ENCODE measurements at places on chromosomes 3 and 15.

DNA sequence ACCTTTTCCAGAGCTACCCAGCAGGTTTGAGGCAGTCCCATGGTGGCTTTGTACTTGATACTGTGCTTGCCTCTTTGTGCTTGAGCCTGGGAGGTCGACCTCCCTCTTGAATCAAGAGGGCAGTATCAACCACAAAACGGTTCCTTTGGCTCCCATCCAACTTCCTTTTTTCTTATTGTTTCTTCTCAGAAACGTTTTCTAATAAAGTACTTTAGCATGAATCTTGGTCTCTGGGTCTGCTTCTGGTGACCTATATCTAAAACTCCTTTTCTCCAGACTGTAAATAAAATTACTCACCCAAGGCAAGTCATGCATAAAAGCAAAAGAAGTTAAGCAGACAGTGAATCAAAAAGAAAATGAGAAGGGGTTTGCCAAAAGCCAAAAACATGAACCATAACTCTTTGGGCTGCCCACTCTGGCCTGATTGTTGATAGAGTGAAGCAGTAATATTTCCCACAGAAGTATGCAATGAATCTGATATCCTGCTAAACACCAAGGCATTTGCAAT is 112.2 kb upstream of the SLC4A7 start:
- DNase-seq: no peak

- no peak for DNase-seq
These were observed 37.2 kb upstream of the ANPEP start for GRCh38 chr15:89851673-89852341.

DNA sequence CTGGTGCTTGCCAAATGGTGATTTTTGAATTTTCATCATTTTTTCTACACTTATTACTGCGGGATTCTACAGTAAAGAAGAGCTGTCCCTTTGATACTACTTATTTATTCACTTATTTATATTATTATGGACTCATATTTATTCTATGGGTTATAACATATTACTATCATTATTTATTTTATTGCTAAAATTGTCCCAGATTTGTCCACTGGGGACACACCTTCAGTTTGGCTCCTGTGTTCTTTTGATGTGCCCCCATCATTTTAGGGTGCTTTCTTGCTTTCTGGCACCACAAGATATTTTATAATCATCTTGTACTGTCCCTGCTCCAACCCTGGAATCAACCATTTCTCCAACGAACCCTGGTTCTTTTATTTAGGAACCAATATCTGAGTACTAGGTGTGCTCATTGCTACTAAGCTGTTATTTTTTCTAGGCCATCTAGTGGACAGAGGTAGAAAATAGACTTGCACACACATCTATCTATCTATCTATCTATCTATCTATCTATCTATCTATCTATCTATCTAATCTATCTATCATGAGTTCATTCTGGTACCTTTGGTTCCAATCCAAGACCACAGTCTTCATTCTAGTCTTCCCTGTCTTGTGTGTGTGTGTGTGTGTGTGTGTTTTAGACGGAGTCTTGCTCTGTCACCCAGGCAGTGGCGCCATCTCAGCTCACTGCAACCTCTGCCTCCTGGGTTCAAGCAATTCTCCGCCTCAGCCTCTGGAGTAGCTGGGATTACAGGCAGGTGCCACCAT is 16.0 kb downstream of the SLC22A14 start:
- peak; percentile 28 for DNase-seq

DNA sequence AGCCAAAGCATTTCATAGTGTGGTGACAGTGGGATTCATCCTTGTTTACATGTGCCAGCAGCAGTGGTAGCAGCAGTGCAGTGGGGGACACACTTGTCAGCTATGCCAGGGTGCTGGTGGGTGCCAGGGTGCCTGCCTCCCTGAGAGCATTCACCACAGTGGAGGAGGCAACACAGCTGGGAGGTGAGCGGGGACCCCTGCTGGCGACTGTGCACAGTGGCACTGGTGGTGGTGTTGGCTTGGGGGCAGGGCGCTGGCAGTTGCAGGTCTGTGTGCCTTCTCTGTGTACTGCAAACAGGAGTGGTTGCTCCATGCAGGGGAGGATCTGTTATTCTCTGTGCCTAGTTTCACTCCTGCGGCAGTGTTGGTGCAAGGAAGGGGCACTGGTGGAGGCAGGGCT is 41.2 kb downstream of the CEP63 start:
- DNase-seq: peak; percentile 73

GRCh38 chr3:8423307-8423706 is 78.3 kb upstream of the LMCD1 start:
- DNase-seq: no peak

- no peak for DNase-seq
These were observed 4.2 kb downstream of the PLCL2 start for GRCh38 chr3:16888785-16889607.

GRCh38 chr3:48276911-48277641 is 36.2 kb downstream of the ZNF589 start:
- peak; percentile 57 for DNase-seq

GRCh38 chr15:51982013-51982769 is 10.6 kb upstream of the LEO1 start:
- peak; percentile 47 for DNase-seq

- peak; percentile 48 for DNase-seq
These were observed 25.7 kb downstream of the GJD2 start for GRCh38 chr15:34729056-34729455.

DNA sequence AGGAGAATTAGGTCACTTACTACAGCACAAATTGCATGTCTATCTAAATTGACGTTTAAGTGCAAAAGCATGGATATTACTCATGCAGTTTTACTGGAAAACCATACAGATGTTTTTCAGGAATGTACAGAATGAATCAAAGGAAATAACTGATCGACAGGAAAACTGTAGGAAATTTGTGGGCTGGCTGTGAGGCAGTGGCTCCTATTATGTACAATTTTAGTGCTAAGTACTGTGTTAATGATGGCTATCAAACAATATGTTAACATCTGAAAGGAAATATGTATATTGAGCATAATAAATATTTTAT is 6.9 kb downstream of the NUDT16 start:
- DNase-seq: no peak

DNA sequence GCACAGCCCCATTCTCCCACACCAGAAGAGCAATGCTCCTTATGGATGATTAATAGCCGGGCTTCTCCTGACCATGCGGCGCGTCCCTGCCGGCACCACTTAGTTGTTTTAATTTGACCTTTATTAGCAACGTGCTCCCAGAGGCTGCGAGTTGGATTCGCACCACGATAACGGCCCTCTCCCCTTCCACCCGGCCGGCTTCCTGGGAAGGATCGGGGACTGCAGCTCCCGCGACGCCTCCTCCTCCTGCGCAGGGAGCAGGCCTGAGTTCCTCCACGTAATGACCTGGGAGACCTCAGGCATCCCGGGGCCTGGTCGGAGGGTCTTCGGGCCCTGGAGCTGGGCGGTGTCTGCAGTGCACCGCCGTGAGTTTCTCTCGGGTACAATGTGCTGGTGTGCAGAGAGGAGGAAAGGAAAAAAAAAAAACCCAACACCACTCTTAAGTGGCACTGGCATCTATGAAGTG is 243.3 kb upstream of the TOPAZ1 start:
- DNase-seq: peak; percentile 57

GRCh38 chr3:152038490-152038889 is 165.0 kb downstream of the SUCNR1 start:
- no peak for DNase-seq

- DNase-seq: no peak
These were observed 117.1 kb upstream of the LIPC start for GRCh38 chr15:58314593-58315216.

DNA sequence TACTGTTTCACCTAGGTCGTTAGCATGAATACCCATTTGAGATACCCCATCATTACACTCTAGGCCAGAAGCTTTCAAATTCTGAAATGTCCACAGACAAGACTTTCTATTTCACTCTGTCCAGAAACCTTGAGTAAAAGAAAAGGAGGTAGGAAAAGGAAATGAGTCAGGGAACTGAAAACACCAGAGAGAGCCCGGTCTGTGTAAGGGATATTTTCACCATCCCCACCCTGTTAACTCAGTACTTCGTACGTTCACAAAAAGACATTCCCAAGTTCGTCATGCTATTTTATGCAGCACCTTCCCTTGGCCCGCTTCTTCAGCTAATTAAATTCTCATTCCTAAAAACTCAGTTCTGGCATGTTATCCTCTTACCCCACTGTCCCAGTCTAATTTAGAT is 89.4 kb upstream of the SOX2 start:
- no peak for DNase-seq

GRCh38 chr3:171334465-171334811 is 125.8 kb downstream of the TNIK start:
- no peak for DNase-seq

DNA sequence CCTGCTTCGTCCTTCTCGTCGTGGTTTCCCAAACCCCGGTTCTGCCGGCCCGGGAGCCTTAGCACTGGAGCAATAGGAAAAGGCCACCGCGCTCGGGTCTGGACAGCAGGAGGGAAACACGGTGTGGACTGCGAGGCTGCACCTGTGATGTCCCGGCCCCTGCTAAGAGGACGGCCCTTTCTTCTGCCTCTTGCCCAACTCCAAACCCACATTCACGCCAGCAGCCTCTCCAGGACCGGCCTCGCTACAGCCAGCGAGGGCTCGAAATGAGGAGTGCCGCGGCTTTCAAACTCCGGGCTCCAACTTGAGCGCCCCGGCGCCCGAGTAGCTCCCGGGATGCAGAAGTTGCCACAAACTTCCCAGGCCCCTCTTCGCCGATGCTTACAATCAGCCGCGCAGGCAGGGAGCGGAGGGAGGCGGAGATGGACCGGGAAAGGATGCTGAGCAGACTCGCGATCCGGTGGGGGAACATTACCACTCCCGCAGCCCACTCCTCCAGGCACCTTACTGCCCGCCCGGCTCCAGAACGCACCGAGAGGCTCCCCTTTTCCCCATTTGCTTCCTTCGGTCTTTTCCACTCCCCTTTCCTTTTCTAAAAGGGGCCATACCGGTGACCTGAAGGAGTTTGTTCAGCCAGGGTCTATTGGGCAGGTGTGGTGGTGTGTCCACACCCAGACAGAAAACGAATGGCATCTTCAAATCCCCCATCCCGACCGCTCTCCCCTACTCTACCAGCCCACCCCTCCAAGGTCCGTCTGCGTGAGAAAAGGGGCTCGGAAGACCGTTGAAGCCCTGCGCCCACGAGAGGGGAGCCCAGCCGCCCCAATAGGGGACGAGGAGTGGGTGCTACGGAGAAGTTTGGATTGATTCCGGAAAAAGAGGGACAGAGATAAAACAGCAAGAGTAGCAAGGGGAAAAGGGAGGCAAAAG is 18.8 kb upstream of the SATB1 start:
- peak; percentile 79 for DNase-seq

DNA sequence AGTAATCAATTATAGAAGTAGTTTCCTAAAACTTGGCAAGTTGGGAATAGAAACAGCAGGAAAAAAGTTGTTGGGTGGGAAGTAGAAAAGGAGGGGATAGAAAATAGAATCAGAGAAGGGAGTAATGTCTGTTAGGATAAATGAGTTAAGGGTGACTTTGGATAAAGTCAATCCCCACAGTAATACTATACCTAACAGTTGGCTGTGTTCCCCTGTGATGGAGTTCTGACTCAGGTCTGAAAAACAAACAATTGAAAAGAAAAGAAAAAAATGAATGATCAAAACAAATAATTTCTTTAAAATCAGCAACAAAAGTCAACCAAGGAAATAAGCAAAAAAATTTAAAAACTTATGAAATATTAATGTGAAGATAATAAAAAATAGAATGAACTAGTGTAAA is 50.3 kb downstream of the EMC4 start:
- DNase-seq: no peak

DNA sequence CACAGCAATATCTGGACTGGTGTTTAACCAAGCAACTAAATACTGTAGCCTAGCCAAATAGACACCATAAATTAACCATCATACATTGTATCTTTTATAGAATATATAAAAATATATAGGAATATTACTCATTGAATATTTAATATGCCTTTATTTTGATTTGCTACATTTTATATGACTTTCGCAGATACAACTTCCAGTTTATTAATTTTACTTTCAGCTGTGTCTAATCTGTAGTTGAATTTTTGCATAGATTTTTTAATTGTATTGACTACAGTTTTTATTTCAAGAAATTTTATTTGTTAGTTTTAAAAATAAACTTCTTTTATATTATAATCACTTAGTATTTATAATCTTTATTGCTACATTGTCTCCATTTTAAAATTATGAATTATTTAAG is 299.7 kb downstream of the LSAMP start:
- DNase-seq: no peak

DNA sequence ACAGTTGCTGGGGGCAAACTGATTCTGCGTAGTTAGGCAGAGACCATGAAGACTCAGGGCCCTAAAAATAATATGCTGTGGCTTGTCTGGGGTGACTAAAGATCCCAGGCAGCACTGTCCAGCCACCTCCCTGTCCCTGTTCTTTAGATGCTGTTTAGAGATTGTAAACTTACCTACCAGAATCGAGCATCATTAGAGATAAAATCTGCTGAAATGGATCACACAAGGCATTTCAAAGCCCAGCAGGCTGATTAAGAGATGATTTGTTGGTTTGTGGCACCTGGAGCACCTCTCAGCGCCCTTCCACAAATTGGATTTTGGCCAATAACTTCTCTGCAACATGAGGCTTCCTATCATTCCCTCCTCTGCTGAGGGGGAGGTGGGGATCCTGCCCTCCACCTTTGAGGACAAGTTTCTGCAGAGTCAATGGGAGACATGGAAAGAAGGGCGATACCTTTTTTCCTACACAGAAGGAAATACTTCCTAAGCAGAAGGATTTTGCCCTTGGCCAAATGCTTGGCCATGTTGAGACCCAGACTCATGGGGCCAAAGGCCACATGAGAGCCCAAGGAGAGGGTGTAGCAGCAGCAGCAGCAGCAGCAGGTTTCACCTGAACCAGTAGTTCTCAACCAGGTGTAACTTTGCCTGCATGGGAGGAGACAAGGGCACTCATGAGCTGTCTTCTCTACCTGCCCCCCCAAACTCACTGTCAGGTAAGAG is 37.5 kb downstream of the SEMA5B start:
- DNase-seq: no peak

DNA sequence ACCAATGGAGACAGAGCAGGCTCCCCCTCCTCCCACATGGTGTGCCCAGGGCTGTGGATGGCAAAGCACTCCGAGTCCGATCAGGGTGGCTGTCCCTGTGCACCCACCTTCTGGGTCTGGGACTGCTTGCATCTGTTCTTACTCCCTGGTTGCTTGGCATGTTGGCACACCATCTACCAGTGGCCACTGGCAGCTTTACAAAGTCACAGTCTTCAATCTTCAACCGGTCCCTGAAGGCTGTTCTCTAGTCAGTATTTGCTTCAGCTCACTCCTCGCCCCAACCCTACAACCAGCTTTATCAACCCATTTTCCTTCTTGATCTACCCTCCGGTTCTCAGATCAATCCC is 14.8 kb downstream of the HOMER2 start:
- DNase-seq: no peak

Data from GM23338 (cell line).